ENCODE measurements at places on chromosomes 2 and 18.

GRCh38 chr2:4938206-4938605 is 754.0 kb upstream of the SOX11 start:
- DNase-seq = no peak

DNA sequence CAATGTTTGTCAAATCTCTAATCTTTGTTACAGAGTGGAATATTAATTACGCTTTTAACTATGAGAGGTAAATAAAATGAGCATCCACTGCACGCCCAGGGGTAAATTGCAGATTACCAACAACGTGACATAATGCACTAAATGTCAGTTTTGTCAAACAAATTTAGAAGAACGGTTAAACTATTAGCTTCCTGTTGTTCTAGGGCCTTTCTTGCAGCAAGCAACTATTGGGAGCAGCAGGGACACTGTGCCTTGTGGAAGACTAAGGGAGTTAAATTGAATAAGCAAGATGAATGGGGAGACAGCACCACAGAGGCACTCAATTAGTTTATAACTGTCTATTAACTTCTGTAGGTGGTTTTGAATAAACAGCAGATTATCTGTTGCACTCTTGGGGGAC is 391.0 kb upstream of the RAB12 start:
- DNase-seq = no peak

DNA sequence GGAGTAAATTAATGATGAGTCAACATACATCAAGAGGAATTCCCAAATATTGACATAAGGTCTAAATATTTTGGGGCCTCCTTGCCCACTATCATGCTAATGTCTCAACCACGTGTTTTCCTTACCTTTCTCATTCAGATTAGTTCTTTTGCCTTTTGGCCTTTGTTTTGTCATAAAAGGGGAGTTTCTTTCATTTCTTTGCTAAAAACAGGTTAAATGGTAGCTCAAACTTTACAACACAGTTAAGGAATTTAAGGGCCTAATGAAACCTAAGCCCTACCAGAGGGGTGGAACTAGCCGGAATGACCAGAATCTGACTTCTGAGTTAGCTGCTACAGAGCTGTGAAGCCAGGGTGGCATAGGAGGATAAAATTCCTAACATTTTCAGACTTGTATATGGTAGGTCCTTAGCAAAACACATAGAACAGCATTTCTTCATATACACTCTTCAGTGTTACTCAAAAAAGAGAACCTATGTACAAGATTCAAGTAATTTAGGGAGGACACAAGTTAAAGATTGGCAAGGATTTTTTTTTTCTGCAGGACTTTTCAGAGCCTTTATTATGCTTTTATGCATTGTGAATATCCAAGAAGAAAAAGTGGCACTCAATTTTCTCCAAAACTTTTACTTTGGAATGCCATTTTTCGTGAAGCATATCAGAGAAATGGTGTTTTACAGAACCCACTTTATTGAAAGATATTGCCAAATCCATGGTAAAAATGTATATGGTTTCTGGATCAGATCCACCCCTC is 633.1 kb downstream of the ARHGAP15 start:
- DNase-seq = no peak

DNA sequence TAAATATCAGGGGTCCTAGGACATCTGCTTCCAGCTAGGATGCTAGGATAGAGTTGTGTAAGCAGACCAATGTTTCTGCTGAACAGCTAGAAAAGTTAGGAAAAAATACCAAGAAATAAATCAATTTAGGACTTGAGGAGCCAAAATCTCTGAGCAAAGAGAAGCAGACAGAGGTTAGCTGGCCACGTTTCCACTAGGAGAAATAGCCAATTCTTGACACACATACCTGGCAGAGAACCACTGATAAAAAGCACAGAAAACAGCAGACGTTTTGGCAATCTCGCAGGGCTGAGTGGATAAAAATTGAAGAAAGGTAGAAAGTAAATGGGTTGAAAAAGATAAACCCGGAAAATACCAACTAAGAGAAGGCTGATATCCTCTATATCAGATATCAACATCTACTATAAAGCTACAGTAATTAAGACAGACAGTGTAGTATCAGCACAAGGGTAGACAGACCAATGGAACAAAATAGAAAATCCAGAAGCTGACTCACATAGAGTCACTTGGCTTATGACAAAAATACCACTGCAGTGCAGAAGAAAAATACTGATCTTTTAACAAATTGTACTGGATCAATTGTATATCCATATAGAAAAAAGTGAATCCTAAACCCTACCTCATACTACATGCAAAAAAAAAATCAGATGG is 306.1 kb upstream of the KLHL29 start:
- DNase-seq = no peak

DNA sequence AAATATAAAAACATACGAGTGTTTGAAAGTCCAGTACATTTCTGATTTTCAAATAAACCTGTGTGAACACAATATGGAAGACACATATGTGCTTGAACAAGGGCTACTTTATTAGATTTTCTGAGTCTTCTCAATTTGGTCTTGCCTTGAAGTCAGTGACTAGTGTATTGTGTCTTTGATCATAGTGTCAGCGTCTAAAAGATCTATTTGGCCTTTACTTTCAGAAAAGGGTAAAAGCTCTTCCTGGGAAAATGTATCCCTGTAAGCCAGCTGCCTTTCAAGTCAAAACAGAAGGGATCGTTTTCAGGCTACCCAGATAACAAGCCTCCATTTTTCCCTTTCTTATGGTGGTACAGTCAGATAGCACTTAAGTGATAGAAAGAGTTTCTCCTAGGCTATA is 471.9 kb downstream of the CMPK2 start:
- DNase-seq = no peak

GRCh38 chr2:172089005-172089504 is 3.7 kb downstream of the DLX1 start:
- no peak for DNase-seq

Measured in bone marrow (tissue), 2 donors.